ENCODE measurements at places on chromosomes 1 and 21.

GRCh38 chr1:99537886-99538617, 107.9 kb upstream of the PALMD start:
- no peak for DNase-seq

GRCh38 chr21:18387994-18388393, 15.6 kb downstream of the TMPRSS15 start:
- DNase-seq: no peak

DNA sequence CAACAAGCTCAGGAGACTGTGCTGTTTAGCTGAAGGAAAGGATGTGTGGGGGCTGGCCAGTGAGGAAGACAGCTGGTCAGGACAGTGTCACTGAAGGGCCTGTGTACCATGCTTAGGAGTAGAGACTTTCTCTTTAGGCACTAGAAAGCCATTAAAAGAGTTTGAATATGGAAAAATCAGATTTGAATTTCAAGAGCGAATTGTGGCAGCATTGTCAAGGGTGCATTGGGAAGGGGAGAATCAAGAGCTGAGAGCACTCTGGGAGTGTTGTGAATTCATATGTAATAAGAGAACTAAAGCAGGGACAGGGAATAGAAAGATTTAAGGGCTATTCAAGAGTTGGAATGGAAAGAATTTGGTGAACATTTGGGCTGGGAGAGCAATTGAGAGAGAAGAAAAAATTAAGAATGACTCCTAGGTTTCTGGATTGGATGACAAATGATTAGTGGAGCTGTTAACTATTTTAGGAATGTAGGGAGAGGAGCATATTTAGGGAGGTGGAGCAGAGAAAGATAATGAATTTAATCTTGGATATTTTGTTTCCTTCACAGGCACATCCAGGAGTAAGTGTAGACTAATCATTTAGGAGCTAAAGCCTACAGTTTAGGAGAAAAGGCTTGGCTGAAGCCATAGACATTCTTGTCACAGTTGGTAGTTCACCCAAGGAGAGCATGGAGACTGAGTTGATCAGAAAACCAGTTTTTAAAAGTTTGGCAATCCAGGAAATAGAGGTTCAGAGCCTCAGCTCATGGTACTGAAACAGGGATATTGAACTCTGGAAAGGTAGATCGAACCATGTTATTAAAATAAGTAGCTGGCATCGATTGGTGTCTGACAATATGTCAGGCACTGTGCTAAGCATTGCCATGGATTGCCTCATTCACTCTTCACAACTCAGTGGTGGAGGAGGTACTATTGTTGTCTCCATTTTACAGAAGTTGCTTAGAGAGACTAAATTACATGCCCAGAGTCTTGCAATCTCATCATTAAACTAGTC, 23.1 kb upstream of the TOR3A start:
- no peak for DNase-seq

DNA sequence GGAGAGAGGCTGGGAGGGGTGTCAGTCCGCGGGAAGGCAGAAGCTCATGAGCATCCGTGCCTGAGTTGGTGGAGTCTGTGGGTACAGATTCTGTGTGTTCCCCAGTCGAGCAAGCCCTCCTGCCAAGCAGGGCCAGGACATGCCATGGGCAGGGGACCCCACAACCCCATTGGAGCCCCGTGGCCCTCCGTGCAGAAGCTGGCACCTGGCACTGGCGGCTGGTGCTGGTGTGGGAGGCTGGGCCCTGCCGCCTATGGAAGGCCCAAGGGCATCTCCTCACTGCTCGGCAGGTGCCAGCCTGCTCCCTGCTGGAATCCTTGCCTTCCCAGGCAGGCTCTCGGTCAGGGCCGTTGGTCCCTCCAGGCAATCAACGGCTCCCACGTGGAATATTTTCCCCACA, 73.7 kb downstream of the UBE2T start:
- no peak for DNase-seq

GRCh38 chr1:202967684-202968281, 726 bp upstream of the CYB5R1 start:
- DNase-seq: no peak

- DNase-seq: no peak
Measured at GRCh38 chr1:216448011-216448510, 24.8 kb upstream of the USH2A start.

DNA sequence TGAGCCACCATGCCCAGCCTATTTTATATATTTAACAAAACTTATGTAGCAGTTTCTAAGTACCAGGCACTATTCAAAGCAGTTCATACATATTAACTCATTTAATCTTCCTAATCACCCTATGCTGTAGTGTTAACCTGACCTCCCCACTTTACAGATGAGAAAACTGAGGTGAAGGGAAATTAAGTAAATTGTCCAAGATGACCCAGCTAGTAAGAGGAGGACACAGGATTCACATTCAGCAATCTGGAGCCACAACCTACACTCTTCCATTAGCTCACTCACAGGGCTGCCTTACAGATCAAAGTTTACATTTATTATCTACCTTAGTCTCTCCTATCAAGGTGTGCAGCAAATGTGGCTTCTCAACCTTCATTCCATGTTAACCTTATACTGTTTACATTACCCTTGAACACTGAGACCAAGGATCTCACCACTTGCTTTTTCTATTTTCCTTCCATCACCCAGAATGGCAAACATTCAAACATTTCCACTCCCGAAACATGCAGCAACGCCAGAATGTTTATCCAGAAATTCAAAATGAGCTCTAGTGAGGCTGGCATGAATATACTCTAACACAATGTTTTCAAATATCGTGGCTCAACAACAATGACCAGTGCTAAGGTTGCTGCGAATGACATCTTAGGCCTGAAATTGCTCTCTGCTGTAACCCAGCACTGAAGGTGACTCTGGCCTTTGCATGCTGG, 24.5 kb downstream of the HIVEP3 start:
- DNase-seq: no peak

GRCh38 chr1:151486557-151486956, 24.6 kb upstream of the CGN start:
- DNase-seq: no peak

DNA sequence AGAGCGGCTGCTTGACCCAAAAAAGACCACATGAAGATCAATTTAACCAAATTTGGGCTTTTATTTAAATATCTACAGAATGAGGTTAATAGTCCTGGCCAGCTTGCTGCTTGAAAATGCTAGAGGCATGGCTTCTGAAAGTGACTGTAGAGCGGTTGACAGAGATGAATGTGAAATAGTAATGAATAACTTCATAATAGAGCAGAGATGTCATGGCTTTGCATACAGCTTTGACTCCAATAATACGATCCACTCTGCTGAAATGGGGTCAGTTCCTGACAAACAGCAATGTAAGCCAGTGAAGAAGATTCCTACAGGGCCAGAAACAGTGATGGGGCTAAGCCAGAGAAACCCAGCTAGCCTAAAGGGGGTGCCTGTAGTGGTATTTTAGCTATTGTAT, 183.8 kb downstream of the PBX1 start:
- DNase-seq: no peak

- no peak for DNase-seq
Measured at GRCh38 chr1:155706139-155706538, 17.2 kb downstream of the DAP3 start.

- DNase-seq: no peak
Measured at GRCh38 chr1:65840683-65841082, 48.0 kb downstream of the PDE4B start.

GRCh38 chr21:15638856-15639549, 90.8 kb upstream of the USP25 start:
- DNase-seq: no peak

DNA sequence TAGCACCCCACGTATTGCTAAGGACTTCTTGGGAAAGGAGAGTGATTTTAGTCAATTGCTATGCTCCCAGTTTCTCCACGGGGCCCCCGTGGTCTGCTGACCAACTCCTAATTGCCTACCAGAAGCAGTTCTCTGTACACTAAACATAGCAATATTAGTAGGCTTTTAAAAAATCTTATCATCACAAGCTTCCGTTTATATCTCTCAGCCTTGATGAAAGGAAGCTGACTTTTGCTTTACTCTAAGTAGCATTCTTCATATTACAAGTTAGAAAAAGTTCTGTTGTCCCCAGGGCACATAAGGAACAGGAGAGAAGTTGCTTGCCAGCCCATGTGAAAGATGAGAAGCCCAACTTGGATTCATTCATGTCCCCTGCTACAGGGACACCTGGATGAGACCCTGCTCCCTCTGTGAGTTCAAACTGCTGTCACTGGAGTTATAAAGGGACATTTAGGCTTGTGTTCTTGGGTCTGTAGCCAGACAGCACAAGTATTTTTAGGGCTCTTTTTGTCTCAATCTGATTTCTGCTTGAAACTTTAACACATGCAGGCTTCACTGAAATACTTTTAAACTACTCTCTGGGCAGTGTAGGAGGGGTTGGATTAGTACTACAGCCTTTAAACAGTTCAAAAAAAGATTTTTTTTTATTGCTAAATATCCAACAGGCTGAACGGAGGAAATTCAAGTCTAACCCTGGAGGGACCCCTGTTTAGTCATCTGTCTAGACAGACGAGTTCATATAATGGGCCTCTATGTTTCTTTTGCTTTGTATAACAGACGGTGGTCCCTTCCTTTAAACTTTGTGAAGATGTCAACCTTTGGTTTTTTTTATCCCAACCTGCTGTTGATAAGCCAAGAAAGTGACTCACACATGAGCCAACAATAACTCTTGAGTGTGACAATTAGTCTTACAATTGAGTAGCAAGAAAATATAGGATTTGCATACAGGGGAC, 29.5 kb downstream of the TGFB2 start:
- DNase-seq: no peak

DNA sequence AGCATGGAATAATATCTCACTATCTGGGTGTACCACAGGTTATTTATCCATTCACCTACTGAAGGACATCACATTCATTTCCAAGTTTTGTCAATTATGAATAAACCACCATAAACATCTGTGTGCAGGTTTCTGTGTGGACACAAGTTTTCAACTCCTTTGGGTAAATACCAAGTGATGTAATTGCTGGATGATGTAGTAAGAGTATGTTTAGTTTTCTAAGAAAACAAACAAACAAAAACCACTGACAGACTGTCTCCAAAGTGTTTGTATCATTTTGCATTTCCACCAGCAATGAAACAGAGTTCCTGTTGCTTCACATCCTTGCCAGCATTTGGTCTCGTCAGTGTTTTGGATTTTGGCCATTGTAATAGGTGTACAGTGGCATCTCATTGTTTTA, 435.7 kb upstream of the PROX1 start:
- no peak for DNase-seq

- no peak for DNase-seq
Measured at GRCh38 chr1:58017641-58018040, 528.9 kb downstream of the OMA1 start.

Data from NCI-H524 (cell line).